ENCODE measurements at places on chromosomes 6 and 20. TPM values are rescaled to one million over a fixed set of nuclear protein-coding genes. Genes with fewer than 3 reads are reported as not detected.

The SFTA2 gene
- total RNA-seq, result not detected

The PRICKLE4 gene
- 0.26 TPM for total RNA-seq

- no peak for DNase-seq
Observed at GRCh38 chr6:144888621-144889020, 603.5 kb downstream of the UTRN start.

GRCh38 chr6:39806278-39806677 is 14.1 kb downstream of the DAAM2 start:
- peak; percentile 61 for DNase-seq

DNA sequence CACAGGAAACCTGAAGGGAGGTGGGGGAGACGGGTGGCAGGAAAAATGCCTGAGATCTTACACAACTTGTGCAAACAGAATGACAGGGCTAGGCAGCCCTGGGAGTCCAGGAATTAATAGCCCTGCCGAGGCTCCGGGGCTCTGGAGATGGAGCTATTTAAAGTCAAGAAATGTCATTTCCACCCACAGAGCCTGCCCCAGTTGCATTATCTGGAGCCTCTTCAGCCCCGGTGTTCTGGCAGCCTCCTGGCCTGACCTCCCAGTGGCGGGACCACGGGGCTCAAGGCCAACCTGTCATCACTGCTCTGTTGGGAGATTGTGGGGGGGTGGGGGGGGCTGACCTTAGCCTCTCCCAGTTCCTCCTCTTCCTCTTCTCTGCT is 28.5 kb upstream of the SCUBE3 start:
- DNase-seq, result peak; percentile 65

GRCh38 chr20:59158673-59159072 is 4.9 kb upstream of the ZNF831 start:
- DNase-seq, result no peak

DNA sequence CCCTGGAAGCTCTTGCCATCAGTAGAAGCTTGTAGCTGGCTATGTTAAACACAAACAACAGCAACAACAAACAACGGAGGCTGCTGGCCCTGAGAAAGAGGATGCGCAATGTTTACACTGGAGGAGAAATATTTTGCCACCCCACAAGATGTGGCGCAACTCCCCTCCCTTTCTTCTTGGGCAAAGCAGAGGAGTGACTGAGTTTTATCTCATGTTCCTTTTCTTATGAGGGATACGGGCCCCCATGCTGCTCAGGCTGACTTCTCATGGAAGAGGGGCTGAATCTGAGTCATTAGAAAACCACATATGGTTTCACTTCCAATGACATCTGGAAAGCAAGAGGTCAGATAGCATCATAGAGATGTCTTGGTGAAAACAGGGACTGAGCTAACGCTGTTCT is 75.9 kb upstream of the HDDC2 start:
- DNase-seq, result peak; percentile 25

Measured in fibroblast of lung (primary cell).